Activated T-helper 17 cell treated with anti-CD3 and anti-CD28 coated beads, Interleukin-2, amount 50 U/mL, for 72 hours (primary cell): ENCODE measurements at places on chromosomes 7 and 10.

- ATAC-seq: no peak
These were observed 313.1 kb downstream of the CALN1 start for GRCh38 chr7:72098807-72099580.

DNA sequence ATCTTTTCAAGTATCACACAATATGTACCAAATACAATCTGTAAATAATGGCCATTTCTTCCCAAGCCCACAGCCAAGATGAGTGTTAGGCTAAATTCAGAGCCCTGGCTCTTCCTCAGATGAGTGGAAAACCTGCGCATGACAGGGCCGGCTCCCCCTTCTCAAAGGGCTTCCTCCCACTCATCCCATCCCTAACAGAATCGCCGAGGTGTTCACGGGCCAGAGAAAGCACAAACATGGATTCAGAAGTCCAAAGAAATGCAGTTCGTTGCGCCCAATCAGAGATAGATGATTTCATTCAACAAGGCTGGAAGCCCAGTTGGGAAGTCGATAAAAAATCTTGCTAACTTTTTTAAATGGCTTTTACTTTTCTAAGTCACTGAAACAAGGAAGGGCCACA lies 121.8 kb downstream of the UBE2H start:
- ATAC-seq: no peak

DNA sequence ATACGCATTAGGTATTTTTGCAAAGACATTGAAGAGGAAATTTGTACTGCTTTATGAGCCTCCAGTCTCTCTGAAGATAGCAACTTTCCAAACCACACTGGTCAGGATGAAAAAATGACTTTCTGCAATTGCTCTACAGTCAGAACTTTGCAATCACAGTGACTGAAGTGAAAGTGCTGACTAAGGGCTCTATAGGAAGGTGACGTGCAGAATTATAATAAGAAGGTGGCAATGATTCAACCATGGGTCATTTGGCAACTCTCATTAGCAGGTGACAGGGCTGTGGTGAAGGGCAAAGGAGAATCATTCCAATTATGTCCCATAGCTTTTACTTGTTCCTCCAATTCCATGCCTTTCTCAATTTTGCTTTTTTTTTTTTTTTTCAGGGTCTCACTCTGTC lies 311.0 kb downstream of the ANKRD30A start:
- ATAC-seq: no peak

- ATAC-seq: no peak
These were observed 119.4 kb downstream of the RAB11FIP2 start for GRCh38 chr10:117927332-117927731.

DNA sequence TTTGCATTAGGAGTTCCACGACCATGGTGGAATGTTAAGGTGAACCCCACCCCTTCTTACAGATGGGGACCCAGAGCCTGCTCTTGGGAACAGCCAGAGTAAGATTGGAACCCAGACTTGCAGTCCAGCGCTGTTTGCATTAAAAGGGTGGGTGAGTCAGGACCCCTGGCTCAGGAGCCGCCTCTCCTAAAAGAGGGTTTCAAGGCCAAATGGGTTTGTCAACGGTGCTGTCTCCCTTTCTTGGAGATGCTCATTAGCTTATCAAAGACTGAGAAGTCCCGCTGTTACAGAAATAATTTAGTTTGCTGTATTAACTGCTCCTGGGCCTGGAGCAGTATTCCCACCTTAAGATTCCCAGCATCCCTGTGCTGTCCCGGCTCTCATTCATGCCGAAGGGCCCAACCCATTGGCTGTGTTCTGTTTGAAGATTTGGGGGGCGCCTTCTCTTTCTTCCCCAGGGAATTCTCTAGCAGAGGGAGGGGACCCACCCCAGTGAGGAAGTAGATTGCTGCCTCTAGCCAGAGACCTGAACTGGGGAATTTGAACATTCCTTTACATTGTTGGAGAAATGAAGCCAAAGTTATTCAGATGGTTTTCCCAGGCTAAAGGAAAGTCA lies 1.8 kb downstream of the MARVELD1 start:
- ATAC-seq: no peak

DNA sequence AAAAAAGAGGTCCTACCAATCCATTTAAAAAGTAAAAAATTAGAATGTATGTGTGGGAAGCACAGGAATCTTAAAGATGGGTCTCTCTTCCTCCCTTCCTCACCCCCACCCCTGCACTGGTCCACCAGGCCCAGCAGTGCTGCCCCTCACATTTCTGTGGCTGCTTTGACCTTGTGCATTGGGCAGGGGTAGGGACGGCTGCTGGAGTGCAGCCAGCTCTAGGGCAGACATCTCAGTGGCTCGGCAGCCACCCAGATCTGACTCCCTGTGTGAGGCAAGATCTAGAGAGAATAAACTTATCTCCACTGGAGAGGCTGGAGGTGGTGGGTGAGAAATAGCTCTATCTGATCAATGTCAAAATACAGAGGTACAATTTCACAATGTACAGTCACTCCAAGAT lies 6.7 kb downstream of the FAM180A start:
- ATAC-seq: no peak
